ENCODE measurements at places on chromosomes 11 and 22. TPM values are rescaled to one million over a fixed set of nuclear protein-coding genes. Genes with fewer than 3 reads are reported as not detected.

The OR52K2 gene
- total RNA-seq, result not detected

The C11orf58 gene
- total RNA-seq, result 170 TPM

The OR51B4 gene
- not detected for total RNA-seq

The DUSP8 gene
- 0.74 TPM for total RNA-seq

The MAP6 gene
- total RNA-seq, result 0.34 TPM

The LMO2 gene
- total RNA-seq, result 0.30 TPM
